ENCODE measurements at places on chromosomes 3 and 15.

DNA sequence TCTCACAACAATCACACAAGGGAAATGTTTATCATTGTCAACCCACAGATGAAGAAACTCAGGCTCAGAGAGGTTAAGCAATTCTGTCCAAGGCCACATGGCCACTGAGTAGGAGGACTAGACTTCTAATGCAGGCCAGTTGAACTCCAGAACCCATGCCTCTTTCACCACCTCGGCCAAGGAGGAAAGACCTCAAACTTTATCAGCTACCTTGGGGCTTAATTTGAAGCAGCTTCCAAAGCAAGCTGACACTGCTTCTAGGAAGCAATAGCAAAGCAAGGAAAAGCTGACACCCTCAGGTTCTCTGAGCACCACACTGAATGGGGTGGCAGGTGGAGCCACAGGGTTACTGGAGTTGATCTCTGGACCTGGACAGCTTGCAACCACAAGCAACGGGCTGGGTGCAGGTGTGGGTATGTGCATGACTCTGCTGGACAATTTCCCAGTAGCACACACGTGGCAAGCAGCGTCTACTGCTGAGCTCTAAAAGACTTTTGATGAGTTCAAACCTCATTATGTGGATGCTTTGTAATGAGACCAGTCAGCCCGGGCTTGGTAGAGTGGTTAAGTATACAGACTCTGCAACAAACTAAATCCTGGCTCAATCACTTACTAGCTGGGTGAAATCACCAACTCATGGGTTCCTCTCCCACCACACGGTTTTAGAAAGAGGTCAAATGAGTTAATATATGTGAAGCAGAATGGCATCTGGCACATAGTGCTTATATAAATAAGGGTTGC is 23.1 kb downstream of the CCNL1 start:
- no peak for DNase-seq

DNA sequence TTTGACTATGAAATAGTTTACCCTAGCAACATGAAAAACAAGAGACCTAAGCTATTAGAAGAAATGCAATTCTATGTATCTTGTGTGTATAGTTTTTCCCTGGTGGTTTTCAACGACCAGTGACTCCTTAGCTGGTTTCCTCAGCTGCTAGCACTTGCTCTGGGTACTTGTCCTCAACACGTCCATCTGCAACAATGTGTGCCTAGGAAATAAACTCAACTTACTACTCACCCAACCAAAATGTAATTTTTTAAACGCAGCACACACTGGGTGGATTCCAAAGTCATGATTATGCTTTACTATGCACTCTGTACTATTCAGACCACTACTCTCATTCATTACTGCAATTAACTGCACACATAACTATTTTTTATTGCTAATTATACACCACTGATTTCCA is 31.0 kb downstream of the CPA3 start:
- DNase-seq = no peak

- no peak for DNase-seq
Measured at GRCh38 chr3:126110431-126111125, 26.7 kb upstream of the SLC41A3 start.

- DNase-seq = no peak
Measured at GRCh38 chr3:175278680-175279079, 419.5 kb downstream of the NAALADL2 start.

DNA sequence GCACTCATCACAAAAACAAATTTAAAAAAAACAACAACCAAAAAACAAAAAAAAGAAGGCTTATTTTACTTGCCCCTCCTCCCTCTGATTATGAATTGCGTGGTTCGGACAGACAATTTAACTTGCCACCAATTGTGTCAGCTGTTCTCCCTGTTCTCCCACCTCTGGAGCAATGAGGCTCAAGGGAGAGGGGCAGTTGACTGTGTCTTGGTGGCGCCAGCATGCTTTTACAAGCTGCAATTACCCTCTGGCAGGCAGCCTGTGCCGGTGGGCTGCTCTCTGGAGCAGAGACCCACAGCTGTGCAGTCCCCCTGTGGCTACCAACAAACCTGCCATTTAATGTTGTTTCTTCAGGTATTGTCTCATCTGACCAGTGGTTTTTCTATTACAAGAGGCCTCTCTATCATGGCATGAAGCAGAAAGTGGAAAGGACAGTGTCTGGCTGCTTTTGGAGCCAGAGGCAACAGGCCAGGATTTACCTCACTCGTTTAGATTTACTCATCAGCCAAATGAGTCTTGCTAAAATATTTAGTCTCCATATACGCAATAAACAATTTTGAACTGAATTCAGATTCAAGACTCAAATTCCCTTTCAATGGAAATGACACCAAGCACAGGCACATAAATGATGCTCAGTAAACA is 192.0 kb upstream of the TPRG1 start:
- no peak for DNase-seq

DNA sequence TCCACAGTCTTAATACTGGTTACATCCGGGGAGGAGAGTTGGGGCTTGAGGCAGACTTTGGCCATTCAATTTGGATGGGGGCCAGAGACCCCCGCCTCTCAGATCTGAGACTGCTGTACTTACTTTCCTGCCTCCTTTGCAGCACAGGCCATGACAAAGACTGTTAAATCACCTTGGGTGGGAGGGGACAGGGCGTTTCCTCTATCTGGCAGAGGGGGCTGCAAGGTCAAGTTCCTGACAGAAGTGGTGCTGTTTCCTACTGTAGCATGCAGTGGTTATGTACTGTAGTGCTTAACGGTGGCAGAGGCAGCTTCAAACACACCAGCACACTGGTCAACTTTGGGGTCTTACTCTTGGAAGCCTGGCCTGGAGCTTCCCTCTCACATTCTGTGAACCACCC is 261.2 kb upstream of the LRRFIP2 start:
- no peak for DNase-seq

- no peak for DNase-seq
Measured at GRCh38 chr3:135034891-135035440, 239.9 kb downstream of the EPHB1 start.

GRCh38 chr3:26562021-26562768 is 60.4 kb upstream of the LRRC3B start:
- no peak for DNase-seq

DNA sequence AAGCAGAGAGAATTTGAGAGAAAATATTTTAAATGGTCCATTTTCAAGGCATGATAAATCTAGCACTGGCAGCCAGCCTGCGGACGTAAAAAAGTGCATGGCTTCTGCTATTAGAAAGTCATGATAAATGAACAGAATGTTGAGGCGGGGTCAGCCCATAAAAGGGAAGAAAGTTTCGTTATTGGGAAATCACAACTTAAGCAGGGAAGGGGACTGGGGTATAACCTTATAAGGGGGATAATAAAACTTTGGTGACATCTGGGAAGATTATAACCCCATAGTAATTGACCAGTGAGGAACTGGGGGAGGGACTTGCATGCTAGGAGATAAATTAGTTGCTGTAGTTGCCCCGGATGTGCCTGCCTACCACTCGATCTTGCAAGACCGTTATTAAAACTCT is 88.4 kb upstream of the PLSCR4 start:
- no peak for DNase-seq

DNA sequence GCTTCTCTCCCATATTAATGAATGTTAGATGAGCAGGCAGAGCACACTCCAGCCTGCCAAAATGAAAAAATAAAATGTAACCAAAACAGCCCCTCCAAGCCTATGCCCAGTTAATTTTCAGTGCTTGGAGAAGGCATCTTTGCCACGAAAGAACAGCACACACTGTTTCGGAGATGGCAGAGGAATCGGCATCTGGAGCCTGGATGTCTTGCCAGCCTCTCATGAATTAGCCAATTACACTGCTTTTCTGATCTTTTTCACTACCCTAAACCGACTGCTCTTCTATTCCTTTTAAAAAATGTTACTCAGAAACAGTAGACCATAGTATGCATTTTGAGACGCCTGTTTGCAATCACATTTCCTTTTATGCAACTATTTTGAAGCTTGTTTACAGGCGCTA is 249.6 kb downstream of the TLE3 start:
- no peak for DNase-seq

DNA sequence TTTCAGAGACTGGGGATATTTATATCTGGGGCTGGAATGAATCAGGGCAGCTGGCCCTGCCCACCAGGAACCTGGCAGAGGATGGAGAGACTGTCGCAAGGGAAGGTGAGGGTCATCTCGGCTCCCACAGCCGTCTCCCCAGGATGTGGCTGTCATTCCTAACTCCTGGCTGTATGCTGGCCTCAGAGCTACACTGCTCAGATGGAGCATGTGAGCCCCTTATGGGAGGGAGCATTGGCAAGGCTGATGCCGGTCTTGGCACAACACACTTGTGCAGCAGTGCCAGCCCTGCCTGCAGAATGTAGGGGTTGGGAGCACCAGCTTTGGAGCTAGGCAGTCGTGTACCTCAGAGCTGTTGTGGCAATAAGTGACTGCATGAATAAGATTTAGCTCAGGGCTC is 5.2 kb downstream of the RCCD1 start:
- DNase-seq = peak; percentile 86

- peak; percentile 87 for DNase-seq
Measured at GRCh38 chr15:57376696-57377477, 582 bp downstream of the CGNL1 start.

DNA sequence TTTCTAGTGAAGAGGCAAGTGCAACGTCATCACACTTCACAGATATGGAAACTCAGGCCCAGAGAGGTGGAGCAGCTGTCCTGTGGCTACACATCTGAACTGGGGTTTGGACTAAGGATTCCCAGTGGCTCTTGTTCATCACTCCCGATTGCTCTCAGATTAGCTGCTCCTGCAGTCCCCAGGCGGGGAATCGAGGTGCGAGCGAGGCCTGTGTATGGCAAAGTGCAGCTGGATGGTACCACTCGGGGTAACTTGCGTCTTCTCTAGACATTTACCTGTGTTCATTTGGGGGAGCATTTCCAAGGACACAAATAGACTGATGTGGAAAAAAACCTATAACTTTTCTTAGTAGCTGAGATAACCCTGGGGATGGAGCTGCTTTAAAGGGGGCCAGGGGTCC is 45.9 kb upstream of the TRPM1 start:
- DNase-seq = no peak

- no peak for DNase-seq
Measured at GRCh38 chr3:177338697-177339219, 141.5 kb upstream of the TBL1XR1 start.

DNA sequence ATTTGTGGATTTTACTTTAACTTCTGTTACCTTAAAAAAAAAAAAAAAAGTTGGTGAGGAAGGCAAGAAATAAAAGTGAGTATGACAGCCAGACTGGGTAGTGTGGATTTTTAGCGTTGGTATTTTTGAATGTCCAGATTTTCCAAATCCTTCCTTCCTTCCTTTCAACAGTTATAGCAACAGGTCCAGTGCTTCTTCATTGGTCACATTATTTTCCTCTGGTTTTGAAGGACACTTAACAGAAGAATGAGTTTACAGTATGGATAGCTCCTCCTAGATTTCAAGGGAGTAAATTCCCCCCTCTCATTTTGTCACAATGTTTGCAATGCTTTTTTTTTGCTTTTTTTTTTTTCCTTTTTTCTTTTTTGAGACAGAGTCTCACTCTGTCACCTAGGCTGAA is 6.4 kb downstream of the MAPKBP1 start:
- no peak for DNase-seq

GRCh38 chr3:30626443-30627180 is 20.2 kb downstream of the TGFBR2 start:
- DNase-seq = no peak

DNA sequence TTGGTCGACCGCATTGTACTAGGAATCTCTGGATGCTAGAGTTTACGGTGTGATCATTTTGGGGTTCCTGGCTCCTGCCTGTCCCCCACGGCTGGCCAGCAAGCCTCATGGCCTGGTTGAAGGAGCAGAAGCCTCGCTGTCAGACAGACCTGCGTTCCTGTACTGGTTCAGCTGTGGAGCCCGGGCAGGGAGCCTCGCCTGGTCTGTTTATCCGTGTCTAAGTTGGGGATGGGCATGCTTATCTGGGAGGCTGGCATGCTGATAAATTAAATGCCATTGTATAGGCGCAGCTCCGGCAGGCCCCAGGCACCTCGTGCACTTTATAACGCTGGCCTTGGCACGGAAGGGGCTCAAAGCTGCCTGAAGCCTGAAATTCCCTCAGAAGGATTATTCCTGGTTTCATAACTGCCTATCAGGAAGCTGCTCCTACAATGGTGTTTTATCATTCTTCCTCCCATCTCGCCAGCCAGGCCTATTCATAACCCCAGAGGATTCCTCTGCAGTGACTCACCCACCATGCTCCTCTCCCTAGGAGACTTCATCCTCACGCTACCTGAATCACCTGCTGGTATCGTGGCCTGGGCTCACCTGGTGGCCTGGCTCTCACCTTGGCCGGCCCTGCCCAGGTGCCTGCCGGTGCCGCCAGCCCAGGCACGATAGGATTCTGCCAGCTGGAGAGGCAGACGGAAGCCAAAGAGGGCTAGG is 110.9 kb downstream of the ASB7 start:
- DNase-seq = peak; percentile 94

DNA sequence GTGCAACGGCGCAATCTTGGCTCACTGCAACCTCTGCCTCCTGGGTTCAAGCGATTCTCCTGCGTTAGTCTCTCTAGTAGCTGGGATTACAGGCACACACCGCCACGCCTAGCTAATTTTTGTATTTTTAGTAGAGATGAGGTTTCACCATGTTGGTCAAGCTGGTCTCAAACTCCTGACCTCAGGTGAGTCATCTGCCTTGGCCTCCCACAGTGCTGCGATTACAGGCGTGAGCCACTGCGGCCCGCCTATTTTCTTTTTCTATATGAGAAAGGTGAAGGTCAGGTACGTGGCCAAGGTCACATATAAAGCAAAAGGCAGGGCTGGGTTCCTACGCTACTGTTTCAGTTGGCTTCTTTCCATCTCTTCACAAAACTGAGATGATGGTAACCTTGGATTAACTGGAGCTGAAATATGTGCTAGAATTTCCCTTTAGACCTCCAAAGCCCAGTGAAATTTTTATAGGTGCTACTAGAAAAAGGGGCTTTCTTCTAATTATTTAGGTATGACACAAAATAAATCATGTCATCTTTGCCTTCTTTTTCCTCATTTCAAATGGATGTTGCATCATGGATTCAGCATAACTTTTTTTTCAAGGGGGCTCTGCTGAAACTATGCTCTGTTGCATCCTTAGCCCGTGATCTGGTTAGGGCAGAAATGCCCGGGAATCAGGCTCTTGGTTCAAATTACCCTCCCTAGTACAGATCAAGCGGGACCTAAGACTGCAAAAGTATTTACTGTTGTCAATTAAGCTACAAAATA is 68.5 kb downstream of the MYO1E start:
- DNase-seq = no peak

DNA sequence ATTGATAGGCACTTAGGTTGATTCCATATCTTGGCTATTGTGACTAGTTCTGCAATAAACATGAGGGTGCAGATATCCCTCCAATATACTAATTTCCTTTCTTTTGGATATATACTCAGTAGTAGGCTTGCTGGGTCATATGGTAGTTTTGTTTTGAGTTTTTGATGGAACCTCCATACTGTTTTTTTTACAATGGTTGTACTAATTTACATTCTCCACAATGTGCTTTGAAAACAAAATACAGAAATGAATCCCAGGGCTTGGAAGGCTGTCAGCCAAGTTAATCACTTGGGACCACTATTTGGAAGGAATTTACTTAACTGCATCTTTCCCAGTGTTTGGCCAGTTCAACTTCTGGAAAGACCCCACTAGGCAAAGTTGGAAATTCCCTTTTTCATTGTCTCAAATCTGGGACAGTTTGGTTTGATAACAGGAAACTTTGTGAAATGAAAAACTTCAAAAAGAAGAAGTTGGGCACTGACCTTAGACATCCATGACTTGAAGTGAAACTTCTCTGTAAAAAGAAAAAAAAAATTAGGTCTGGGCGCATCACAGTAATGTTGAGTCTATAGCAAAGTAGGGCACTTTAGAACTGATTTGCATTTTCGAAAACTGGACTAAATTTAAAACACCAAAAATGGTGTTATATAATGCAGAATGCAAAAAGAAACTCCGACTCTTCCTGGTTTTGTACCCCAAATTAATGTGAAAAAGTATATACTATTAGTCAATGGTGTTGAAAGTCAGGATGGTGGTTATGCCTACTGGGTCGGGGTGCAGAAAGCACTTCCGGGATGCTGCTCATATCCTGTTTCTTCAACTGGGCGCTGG is 6.0 kb downstream of the CTSH start:
- DNase-seq = no peak
